ENCODE measurements at places on chromosomes 12 and 14.

- DNase-seq = no peak
Measured at GRCh38 chr14:43872752-43873655, 634.1 kb downstream of the FSCB start.

GRCh38 chr12:6378709-6379472 is 3.5 kb upstream of the SCNN1A start:
- DNase-seq = no peak

GRCh38 chr14:70919774-70920173 is 12.5 kb downstream of the PCNX1 start:
- no peak for DNase-seq

- DNase-seq = no peak
Measured at GRCh38 chr12:52824741-52825410, 9.2 kb downstream of the KRT79 start.

DNA sequence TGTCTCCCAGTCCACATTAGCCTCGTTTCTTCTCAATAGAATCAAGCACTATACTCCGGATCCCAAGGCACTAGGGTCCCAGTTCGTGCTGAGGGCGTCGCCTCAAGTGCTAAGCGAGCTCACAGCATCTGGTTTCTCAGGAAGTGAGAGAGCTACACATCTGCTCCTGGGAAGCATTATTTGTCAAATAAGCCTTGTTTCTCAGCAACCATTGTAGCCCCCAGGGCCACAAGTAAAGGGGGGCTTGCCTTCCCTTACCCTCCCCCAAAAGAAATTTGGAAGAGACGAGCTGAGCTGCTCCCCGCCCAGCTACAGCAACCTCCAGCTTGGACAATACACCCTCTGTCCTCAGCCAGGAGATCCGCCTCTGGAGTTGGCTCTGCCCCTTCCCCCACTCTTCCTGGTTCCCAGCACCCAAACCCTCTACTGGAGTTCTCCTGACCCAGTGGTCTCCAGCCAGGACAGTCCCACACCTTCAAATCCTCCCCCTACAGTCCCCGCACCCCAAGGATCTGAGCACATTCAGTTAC is 5.7 kb upstream of the TNS2 start:
- DNase-seq = no peak

GRCh38 chr12:65263777-65264176 is 14.7 kb upstream of the MSRB3 start:
- DNase-seq = no peak

DNA sequence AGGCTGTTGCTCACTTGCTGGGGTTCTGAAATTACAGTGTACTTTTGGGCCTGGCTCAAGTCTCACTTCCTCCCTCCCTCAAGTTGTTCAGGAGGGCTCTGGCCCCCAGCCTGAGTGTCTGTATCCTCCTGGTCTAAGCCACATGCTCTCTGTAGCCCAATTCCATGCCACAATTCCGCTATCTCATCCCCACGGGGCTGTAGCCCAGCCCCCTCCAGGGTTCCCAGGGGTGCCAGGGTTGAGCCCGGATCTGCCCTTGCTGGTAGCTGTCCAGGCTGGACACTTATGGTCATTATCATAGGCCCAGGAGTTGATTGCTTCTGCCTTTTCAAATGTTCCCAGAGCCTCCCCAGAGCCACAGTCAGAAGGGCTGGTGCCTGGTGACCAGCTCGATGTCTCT is 65.3 kb downstream of the PRIMA1 start:
- DNase-seq = no peak

DNA sequence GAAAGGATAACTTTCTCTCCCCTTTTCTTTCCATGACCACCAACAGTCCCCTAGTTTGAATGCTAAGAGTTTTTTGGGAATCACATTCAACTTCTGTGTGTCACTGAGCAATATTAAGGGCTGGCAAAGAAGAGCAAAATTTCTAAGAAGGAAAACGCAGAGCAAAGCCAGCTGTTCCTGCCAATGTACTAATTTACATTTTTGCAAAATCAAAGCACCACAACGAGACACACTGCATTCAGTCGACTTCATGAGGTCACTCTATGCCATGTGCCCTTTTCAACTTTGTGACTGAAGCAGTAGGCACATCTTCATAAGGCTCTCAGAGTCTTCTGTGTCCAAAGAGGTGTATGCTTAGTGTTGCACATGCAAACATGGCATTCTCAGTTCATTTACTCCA is 66.4 kb downstream of the PTPRR start:
- no peak for DNase-seq

DNA sequence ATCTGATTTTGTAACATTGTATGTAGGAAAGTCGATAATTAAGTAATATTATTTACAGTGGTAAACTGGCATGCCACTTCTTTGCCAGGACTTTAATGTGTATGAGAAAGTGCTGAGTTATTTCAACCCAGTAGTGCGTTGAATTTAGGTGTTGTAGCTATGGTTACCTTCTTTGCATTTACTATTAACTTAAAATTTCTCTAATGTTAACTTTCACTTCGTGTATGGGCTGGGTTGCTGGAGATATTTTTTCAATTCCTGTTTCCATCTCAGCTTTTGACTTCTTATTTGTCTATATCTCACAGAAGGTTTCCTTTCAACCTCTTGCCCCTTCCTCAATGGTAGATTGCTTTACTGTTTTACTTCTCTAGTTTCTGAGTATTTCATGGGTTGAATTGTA is 1345.6 kb downstream of the FSCB start:
- no peak for DNase-seq

- DNase-seq = no peak
Measured at GRCh38 chr12:70080566-70080965, 162.7 kb upstream of the CNOT2 start.

GRCh38 chr14:39097159-39097558 is 5.9 kb downstream of the SEC23A start:
- DNase-seq = no peak

- no peak for DNase-seq
Measured at GRCh38 chr14:58562141-58562540, 75.6 kb upstream of the DACT1 start.

- peak; percentile 13 for DNase-seq
Measured at GRCh38 chr12:50637870-50638481, 125.9 kb upstream of the ATF1 start.

- DNase-seq = no peak
Measured at GRCh38 chr14:101022121-101022520, 118.6 kb upstream of the RTL1 start.

GRCh38 chr12:123387508-123388176 is 3.7 kb downstream of the KMT5A start:
- no peak for DNase-seq

- no peak for DNase-seq
Measured at GRCh38 chr12:43969882-43970281, 134.0 kb downstream of the TMEM117 start.

DNA sequence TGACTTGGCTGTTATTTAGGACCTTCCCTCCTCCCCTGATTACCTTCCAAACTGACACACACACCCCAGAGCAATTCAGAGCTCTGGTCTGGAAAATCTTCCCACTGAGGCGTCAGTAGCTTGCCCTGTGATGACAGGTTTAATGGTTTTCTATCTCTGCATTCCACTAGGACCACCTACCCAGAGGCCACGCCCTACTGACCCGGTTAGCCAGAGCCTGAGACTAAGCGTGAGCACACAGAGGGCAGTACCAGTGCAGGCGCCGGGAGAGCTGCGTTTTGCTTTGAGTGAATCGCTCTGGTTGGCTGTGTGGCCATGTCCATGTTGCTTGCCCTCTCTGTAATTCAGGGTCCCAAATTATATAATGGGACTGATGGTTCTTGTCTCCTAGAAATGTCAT is 36.2 kb upstream of the ATP2A2 start:
- DNase-seq = no peak

DNA sequence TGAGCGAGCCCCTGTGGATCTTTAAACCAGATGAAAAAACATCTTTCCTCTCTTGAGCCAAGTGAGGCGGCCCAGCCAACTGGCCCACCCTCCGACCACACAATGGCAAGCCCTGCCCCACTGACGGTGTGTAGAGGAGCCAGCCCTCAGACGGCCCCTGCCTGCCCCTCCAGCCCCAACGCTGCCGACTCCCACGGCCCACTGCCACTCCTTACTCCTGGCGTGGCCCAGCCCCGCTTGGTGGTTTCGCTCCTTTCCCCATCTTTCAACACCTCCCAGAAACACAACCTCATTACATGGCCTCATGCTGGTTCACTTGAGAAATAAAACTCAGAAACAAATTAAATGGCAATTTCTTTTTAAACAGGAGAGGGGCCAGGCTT is 80.6 kb upstream of the DICER1 start:
- DNase-seq = no peak

- no peak for DNase-seq
Measured at GRCh38 chr12:105057174-105057573, 27.1 kb downstream of the ALDH1L2 start.

GRCh38 chr12:2492236-2492635 is 302.5 kb upstream of the FKBP4 start:
- DNase-seq = no peak

GRCh38 chr12:51393676-51394545 is 2.7 kb upstream of the GALNT6 start:
- DNase-seq = no peak

- no peak for DNase-seq
Measured at GRCh38 chr12:120470150-120470784, 719 bp upstream of the SRSF9 start.

GRCh38 chr14:20662968-20663732 is 21.2 kb upstream of the RNASE4 start:
- peak; percentile 31 for DNase-seq
